ENCODE measurements at places on chromosomes 3 and 15. TPM values are rescaled to one million over a fixed set of nuclear protein-coding genes. Genes with fewer than 3 reads are reported as not detected.

Gene GOLGA6B
- 1.9 TPM for total RNA-seq

Gene SSUH2
- 0.94 TPM for total RNA-seq

DNA sequence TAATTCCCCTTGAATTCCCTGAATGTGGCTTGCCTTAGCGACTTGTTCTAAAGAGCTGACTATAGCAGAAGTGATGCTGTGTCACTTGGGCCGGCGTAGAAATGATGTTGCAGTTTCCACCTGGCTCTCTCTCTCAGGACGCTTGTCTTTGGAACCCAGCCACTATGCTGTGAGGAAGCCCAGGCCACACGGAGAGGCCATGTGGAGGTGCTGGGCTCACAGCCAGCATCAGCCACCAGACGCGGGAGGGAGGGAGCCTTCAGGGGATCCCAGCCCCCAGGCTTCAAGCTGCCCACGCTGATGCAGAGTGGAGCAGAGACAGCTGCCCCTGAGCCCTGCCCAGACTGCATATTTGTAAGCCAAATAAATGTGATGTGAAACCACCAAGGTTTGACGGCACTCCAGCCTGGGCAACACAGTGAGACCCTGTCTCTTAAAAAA lies 18.6 kb downstream of the RNU5B-1 start:
- peaks cover 3% of the 10 kb centered on the region for H3K36me3 ChIP-seq
- H3K4me3 ChIP-seq, result no peak overlapping the region
- no peaks in the 10 kb centered on the region for H3K27me3 ChIP-seq
- no peak for DNase-seq
- peaks cover 9% of the 10 kb centered on the region for H3K4me1 ChIP-seq
- H3K27ac ChIP-seq, result no peak overlapping the region

DNA sequence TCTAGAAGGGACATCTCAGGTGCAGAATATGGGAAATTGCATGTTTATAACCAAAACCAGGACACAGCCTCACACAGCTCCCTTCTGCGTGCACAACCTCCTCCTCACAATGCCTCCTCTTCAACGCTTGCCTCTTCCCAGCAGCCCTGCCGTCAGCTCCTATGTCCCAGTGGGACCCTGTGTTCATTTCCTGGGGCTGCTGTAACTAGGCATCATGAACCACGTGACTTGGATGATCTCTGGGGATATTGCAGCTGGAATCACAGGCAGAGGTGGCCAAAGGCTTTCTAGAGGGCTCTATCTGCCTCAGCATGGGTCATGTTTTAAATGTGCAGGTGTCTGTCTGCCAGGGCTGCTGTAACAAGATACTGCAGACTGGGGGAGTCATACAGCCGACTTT lies 375.3 kb downstream of the OCA2 start:
- H3K27me3 ChIP-seq, result no peaks in the 10 kb centered on the region
- H3K4me1 ChIP-seq, result peaks cover 11% of the 10 kb centered on the region
- H3K36me3 ChIP-seq, result no peaks in the 10 kb centered on the region
- no peak for DNase-seq
- H3K27ac ChIP-seq, result no peak overlapping the region

DNA sequence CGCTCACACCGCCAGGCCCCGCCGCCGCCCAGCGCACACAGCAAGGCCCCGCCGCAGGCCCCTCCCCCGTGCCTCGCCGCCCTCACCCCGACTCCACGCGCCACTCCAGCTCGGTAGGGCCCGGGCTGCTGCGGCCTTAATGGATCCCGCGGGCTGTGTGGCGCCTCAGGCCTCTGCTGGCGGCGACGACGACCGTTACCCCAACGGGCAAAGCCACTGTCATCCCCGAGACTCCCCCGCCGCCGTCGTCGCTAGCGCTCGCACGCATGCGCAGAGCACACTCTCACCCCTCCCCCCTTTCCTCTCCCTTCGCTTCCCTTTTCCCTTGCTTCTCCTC lies at the start of gene MSL2:
Gene MSL2 (minus strand): TSS at position 272 of the 337 bp plus-strand sequence. CDS start 1,222 bp downstream, outside the sequence.
- H3K4me3 ChIP-seq, result peak within 1 kb of the TSS; percentile 97
- peaks cover 42% of the 10 kb centered on the region for H3K4me1 ChIP-seq
- H3K27me3 ChIP-seq, result peaks cover 2% of the 10 kb centered on the region
- DNase-seq, result no peak

GRCh38 chr15:68208136-68208535 lies 3.0 kb upstream of the CALML4 start:
- no peaks in the 10 kb centered on the region for H3K27me3 ChIP-seq
- no peak overlapping the region for H3K4me3 ChIP-seq
- H3K36me3 ChIP-seq, result no peaks in the 10 kb centered on the region
- 0 out of 2 replicates have a peak overlapping the region, but pooled peaks have one; percentile 57 for H3K27ac ChIP-seq
- no peak for DNase-seq

DNA sequence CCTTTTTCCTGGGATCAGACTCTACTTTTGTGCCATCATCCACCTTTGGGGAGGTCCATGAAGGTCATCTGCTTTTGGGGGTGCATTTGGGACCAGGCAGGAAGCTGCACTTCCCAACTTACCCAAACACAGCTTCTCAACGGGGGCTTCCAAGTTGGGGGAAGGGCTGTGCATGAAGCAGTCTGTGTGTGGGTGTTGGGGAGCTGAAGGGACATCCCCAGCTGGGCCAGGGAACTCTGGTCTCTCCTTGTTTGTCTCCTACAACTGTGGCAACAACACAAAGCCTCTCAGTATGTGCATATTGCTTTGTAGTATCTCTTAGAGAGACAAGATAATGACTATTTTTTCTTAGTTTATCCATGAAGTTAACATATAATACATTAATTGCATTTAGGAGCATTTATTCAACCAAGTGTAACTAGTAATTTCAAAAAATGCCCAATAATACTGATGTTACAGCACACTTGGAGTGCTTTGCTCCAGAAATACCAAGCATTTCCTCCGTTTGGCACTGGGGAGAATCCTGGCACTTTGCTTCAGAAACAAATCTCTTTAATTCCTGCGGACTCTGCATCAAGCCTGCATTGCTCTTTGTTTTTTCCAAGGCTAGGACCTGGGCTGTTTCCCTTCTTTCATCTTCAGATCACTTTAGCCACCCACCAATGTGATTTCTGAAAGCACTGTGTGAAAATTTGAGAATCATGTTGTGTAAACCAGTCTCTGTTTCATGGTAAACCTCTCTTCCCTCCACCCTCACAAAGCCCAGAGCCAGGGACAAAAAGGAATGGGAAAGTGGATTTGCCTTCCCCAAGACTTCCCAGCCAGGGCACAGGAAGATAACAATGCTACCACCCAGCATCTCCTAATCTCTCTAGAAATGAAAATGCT lies 126.2 kb upstream of the PFN2 start:
- H3K36me3 ChIP-seq, result peaks cover 9% of the 10 kb centered on the region
- H3K4me1 ChIP-seq, result peaks cover 31% of the 10 kb centered on the region
- no peak for DNase-seq
- no peak overlapping the region for H3K4me3 ChIP-seq
- H3K27ac ChIP-seq, result peak overlapping the region; percentile 33
- H3K27me3 ChIP-seq, result no peaks in the 10 kb centered on the region

Data from WTC11 (cell line).